ENCODE measurements at places on chromosomes 2 and 18. TPM values are rescaled to one million over a fixed set of nuclear protein-coding genes. Genes with fewer than 3 reads are reported as not detected.

Gene COL4A3
- total RNA-seq: 15.6 TPM

Gene DLX1
- total RNA-seq: 0.88 TPM

Gene SLC35F5
- 147 TPM for total RNA-seq

Gene LRATD1
- total RNA-seq: 24.7 TPM

Gene SNED1
- 16.0 TPM for total RNA-seq

Gene PLB1
- total RNA-seq: 4.1 TPM

Gene CRYBA2
- total RNA-seq: 1,526 TPM

Gene CNDP1
- 9.9 TPM for total RNA-seq
